ENCODE measurements at places on chromosomes 16 and 17.

DNA sequence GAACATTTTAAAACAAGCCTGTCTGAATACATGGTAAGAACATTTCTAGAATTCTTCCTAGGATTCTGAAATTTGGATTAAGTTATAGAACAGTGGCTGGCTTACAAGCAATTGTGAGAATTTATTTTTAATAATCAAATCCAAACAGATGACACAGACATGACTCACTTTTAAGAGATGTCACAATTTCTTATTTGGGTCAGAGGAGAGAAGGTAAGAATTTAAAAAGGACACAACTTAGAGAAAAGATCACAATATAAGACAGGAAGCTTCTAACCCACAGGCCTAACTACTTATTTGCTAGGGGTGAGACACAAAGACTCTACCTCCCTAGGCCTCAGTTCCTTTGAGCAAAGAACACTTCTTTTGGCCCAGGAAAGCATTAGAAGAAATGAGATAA, 32.7 kb downstream of the ZZEF1 start:
- DNase-seq: no peak

- DNase-seq: no peak
These were observed 57.5 kb downstream of the CYTH1 start for GRCh38 chr17:78724544-78724943.

GRCh38 chr17:76036497-76037261, 9.6 kb upstream of the EVPL start:
- DNase-seq: no peak

GRCh38 chr16:68528233-68528632, 10.9 kb upstream of the ZFP90 start:
- DNase-seq: no peak

DNA sequence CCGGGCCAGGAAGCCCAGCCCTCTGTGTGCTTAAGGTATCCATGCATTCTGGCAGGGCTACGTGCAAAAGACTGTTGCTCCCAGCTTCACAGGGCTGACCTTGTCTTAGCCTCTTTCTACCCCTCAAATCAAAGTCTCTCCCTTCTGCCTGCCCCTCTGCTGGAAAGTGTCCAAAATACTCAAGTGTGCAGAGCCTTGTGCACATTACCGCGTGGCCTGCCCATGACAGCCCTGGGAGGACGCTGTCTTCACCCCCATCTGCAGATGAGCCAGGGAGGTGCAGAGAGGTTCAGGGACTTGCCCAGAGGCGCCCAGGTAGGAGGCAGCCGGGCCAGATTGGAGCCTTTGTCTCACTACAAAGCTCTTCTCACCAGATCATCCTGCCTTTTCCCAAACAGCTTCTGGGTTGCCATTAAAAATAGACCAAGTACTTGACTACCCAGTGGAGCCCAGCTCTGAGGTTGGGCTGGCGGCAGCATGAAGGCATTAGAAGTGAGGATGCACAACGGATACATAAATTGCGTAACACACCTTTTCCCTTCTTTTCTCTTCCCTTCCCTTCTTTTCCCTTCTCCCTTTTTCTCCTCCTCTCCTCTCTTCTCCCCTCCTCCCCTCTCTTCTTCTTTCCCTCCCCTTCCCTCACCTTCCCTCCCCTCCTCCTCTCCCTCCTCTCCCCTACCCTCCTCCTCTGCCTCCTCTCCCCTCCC, 3.5 kb downstream of the CACNG4 start:
- no peak for DNase-seq

DNA sequence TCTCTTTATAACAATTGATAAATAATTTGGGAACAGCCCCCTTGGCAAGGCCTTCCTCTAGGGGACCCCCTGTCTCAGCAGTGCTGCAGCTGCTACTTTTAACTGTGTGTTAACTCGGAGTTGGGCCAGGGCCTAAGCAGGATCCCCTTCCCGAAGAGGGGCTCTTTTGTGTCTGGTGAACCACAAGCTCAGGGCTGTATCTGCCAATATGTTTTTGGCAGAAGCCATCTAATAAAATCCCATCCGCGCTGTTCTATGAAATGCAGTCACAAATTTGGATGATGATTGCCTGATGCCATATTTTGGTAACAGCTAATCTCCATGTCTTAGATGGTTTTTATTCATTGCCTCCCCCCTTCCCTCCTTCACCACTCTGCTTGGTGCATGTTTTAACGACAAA, 267.7 kb downstream of the FTO start:
- DNase-seq: no peak

- no peak for DNase-seq
These were observed 628 bp upstream of the BLMH start for GRCh38 chr17:30292286-30292858.

- no peak for DNase-seq
These were observed 64.4 kb downstream of the KSR1 start for GRCh38 chr17:27520491-27521185.

DNA sequence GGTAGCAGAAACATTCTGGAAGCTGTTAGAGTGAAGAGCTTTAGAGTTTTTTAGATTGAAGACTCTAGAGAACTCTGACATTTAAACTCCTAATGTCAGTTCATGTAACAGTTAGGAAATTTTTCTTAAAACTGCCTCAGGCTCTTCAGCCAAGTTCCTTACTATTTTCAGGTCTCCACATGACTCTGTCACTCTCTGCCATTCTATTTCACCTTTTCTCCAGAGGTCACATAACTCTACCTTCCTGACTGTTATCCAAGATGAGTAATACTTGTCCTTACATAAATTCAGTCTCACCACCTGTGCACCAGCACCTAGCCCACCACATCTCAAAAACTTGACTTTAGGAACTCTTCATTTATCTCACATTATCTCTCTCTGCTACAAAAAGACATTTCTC, 347.1 kb upstream of the CA10 start:
- no peak for DNase-seq

GRCh38 chr17:76268991-76269981, 4.1 kb downstream of the UBALD2 start:
- DNase-seq: no peak

GRCh38 chr17:29483503-29483902, 83.3 kb downstream of the ABHD15 start:
- no peak for DNase-seq

DNA sequence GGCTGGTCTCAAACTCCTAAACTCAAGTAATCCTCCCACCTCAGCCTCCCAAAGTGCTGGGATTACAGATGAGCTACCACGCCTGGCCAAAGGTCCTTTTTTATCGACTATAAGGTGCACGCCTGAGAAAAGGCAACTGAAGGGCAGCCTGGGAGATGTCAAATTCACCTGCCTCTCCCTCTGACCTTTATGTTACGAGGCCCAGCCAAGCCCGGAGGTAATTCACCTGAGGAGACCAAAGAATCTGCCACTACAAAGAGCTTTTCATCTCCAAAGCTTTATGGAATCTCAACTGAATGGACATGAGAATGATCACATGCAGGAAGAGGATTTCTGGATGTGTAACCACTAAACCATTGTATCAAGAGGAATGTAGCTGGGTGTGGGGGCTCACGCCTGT, 37.2 kb downstream of the LYRM1 start:
- DNase-seq: no peak

GRCh38 chr16:17287166-17287800, 183.5 kb downstream of the XYLT1 start:
- no peak for DNase-seq

All from GM20000 (cell line).